ENCODE measurements at places on chromosomes 11 and 22.

DNA sequence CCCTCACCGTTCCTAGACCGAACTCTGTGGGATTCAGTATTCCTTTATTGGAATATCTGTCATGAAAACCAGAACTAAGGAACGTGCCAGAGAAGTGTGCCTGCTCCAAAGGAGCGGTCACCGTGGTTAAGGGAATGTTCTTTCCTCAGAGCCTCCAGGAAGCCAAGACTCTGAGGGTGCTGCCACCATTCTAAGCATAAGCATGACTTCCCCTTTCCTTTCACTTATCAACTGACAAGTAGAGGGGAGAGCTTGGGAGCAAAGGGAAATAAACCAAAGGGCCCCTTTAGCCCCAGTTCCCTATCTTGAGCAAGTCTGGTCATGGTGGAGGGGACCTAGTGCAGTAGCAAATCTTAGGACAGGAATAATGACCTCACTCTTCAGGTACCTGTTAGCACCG is 26.8 kb downstream of the CTR9 start:
- no peak for DNase-seq

DNA sequence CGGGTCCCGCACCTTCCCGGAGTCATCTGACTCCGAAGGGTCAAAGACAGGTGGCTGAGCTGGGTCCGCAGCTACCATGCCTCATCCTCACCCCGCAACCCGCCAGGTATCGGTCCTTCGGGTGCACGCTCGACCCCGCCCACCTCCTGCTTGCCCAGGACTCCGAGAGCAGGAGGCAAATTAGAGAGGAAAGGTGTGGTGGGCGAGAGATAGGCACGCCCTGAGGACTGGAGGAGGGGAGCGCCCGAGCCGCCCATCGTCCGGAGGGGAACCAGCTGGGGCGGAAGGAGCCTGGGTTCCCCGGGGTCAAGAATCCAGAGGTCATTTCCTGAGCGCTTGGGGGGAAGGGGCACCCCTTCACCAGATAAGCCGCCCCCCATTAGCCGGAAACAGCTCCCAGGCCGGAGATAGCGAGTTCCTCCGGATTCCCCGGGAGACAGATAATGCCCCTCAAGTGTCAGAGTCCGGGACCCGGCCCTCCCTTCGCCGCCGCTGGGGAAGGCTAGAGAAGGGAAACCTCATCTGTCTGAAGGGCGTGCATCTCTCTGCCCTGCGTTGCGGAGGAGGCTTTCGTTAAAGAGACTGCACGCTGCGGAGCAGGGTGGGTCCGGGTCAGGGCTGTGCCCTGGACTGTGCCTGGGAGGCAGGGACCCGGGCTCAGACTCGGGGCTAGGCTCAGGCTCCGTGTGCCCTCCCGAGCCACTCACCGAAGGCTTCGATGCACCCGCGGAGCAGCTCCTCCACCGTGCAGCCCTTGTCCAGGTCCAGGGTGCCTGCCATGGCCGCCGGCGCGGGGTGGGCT is 1.7 kb downstream of the RASGRP2 start:
- DNase-seq: no peak

- no peak for DNase-seq
Observed at GRCh38 chr22:27116312-27117086, 459.1 kb downstream of the MIAT start.

DNA sequence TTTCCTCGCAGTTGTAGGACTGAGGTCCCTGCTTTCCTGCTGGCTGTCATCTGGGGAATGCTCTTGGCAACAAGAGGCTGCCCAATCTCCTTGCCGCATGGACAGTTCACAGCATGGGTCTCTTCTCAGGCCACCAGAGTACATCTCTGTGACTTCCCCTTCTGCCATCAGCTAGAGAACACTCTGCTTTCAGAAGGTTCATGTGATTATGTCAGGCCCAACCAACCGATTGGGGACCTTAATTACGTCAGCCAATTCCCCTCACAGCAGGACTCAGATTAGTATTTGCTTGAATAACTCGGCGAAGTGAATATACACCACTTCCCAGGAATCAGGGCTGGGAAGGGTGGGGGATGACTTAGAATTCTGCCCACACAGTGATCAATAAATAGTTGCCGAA is 61.9 kb upstream of the CSNK2A3 start:
- peak; percentile 60 for DNase-seq

DNA sequence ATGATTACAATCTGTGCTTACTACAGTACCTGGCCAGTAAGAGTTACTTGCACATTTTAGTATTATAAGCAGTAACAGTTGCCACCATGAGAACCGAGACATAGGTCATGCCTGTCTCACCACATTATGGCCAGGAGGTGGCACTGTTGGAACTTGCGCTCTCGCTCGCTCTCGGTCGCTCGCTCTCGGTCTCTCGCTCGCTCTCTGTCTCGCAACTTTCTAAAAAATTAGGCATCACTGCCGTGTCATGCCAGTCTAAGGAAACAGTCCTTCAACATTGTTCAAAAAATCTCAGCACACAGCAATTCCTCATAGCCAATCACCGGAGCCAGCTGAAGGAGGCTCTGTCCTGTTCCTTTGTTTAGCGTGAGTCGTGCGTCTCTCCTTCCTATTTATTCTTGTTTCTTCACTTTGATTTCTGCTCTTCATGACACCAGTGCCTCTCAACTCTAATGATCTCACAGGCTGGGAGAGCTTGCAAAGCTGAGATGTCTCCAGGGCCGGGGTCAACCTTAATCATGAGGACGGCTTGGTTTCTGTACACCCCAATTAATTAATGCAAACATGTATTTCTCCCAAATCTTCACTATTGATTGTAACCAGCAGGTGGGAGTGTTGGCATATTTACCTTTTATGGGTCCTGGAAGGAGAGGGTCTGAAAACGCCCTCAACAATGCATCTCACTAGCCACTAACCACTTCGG is 6.3 kb upstream of the ADAMTS8 start:
- DNase-seq: peak; percentile 85

- DNase-seq: no peak
Observed at GRCh38 chr11:9853929-9854552, 190.2 kb downstream of the SWAP70 start.

DNA sequence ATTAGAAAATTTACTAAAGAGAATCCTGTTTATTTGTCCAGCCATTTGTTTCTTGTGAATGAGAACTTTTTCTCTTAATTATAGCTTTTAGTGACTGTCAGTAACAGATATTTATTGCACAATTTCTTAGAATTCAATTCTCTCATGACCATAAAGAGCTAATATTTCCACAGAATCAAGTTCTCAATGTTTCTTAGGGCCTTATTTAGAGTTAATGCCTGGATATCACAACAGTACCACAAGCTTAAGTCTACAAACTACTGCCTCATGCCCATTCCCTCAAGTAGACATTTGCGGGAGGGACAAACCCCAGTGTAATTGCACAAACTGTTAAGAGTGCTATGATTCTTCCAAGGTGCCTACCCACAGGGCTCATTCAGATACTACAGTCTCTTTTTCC is 199.7 kb upstream of the POU2AF2 start:
- no peak for DNase-seq

- no peak for DNase-seq
Observed at GRCh38 chr11:11312738-11313137, 40.3 kb downstream of the CSNK2A3 start.

GRCh38 chr11:64790205-64791095 is 12.1 kb upstream of the SF1 start:
- DNase-seq: no peak

DNA sequence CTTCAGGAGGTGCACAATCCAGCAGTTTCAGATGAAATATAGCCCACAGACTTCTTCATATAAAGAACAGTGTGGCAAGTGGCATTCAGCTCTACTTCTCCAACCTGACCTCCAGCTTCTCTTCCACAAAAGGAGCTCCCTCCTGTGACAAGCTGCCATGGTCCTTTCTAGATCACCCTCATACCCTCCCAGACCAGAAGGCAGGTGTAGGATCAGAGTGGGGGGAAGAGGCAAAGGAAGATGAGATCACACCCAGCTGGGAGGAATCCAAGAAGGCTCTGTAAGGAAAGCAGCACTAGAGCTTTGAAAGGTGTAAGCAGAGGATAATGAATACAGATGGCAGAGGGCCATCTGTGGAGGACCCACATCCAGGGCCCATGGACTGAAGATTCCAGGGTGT is 7.6 kb downstream of the CLPB start:
- DNase-seq: no peak

DNA sequence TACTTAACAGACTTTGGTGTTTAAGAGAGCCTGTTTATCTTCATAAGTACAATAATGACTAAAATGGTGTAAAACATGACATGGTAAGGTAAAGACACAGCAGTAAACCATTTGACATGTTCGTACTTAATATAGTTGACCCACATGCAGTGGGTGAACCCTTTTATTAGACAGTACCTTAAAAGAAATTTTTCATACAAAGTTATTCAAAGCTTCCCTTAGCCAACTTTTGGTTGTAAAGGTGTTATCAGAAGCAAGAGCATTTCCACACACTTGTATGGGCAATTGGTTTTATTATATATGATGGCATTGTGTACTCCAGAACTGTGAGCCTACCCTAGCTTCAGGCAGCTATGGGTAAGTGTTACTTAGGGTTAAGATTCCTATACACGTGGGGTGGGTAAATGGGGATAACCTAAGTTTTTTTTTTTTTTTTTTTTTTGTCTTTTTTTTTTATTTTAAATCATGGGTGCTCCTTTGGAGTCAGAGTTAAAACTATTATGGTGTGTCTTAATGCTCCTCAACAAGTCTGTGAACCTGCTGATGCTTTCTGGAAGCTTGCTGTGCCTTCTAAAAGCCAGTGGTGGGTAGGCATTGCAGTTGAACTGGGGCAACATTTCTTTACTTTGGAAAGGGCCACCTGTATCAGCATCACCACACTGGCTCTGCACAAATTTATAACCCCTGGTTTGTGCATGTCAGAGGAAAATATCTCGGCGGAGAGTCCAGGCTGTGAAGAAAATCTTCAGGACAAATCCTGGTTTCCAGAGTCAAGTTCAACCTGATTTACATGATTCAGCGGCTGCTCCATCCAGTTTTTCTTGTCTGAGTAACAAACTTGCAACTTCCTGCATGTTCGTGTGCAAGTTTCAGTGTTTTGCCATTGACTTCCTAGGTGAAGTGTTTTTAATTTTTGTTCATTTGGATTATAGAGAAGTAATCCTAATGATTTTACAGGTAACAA is 3.3 kb downstream of the PCF11 start:
- no peak for DNase-seq

GRCh38 chr11:60059052-60059451 is 2.6 kb downstream of the MS4A3 start:
- no peak for DNase-seq

GRCh38 chr11:72981971-72982685 is 160.0 kb downstream of the FCHSD2 start:
- no peak for DNase-seq

- DNase-seq: peak; percentile 56
Observed at GRCh38 chr11:46050003-46050461, 71.2 kb downstream of the PHF21A start.

GRCh38 chr11:31844351-31844750 is 33.2 kb upstream of the PAX6 start:
- DNase-seq: no peak

GRCh38 chr11:70671083-70671482 is 272.8 kb downstream of the CTTN start:
- no peak for DNase-seq

GRCh38 chr11:25899617-25900160 is 432.2 kb upstream of the ANO3 start:
- no peak for DNase-seq

GRCh38 chr11:118224511-118225188 is at the start of gene JAML:
Gene JAML (minus strand): TSS chr11:118225011. CDS start chr11:118214866, 10,145 bp downstream.
- DNase-seq: no peak

DNA sequence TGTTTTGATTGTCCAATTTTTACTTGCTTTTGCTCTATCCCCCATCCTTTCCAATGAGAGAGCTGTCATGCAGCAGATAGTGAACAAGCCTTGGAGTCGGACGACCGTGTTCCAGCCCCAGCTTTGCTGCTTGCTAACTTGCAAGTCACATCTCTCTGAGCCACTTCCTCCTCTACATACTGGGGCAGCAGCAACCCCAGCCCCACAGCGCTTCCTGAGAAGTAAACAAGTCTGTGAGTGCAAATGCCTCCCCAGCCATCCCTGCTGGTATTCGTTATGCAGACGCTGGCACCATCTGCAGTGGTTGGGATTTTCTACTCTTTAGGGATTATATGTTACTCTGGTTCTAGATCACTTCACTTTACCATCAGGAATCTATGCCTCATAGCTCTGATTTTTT is 35.0 kb downstream of the TPBGL start:
- no peak for DNase-seq

DNA sequence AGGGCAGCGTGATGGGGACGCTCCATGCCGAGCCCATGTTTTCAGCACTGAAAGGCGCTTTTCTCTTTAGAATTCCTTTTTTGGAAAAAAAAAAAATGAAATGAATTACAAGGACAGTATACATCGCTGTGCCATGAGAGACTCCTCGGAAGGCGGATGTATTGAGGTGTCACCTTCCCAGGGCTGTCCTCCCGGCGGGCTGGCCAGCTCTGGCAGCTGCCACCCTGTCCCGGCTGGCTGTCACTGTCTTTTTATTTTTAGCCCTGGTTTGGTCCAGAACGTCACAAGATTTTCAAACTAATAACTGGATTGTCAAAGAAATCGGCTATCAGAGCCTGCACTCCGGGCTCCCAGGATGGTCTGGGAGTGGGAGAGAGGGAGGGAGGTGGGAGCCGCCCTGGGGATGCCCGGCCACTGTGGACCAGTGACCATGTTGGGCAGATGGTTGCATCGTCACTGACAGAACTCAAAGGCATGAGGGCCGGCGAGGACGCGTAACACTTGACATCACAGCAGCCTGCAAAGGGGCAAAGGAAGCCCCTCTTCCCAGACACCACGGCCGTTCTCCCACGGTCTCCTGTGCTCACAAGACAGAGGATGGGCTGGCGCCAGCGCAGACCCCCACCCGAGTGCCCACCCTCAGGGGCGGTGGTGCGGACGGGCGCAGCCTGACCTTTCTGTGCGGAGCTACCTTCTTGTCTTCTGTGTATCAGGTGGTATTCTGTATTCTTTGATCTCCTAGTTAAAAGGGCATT is 392.9 kb downstream of the TBC1D22A start:
- DNase-seq: no peak

DNA sequence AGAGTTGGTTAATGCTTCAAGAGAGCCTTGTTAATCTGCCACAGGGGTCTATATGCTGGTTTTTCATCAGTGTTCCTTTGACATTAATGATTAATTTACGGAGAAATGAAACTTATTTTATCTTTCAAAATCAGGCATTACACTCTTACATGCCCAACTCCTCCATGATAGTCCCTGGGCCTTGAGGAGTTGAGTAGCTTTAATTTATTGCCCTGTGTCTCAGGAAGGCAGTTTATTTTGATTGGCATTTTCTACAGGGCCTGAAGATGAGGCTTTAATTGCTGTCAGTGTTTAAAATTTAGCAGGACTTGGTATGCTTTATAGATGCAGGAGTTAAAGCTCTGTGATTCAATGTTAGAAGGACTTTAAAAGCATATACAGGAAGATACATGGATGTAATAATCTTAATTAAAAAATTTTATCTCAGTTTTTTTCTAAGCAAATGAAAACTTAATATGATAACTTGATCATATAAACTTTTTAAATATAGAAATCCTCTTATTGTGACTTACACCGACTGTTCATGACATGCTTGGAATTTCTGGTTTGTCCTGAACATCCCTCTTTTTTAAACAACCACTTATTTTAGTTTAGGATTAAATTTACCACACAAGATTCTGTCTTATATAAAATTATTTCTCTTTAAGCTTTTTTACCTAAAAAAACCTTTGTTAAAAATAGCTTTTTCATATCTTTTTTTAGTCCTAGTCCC is 12.2 kb downstream of the GLYAT start:
- DNase-seq: no peak

GRCh38 chr11:26622181-26622580 is 50.1 kb upstream of the MUC15 start:
- no peak for DNase-seq

GRCh38 chr22:45083659-45084305 is 74.0 kb upstream of the PHF21B start:
- DNase-seq: no peak

GRCh38 chr22:30327864-30328345 is 1.2 kb upstream of the TBC1D10A start:
- no peak for DNase-seq

All from cerebellar cortex (tissue), 1 donor.